Activated CD4-positive, alpha-beta memory T cell treated with anti-CD3 and anti-CD28 coated beads, Interleukin-2, amount 10 ng/mL, durations not matched to agents 7 days and 5 days (primary cell): ENCODE measurements at places on chromosomes 1 and 21.

GRCh38 chr1:168410464-168410863 is 129.8 kb downstream of the TBX19 start:
- no peak for DNase-seq

DNA sequence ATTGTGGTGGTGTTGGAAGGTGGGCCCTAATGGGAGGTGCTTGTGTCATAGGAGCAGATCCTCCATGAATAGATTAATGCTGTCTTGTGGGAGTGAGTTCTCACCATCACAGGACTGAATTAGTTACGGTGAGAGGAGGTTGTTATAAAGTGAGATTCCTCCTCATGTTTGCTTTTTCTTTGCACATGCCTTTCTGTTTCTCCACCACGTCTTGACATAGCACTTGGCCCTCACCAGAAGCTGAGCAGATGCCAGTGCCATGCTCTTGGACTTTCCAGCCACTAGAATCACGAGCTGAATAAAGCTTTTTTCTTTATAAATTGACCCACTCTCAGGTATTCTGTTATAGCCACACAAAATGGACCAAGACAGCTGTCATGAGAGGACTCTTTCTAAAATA is 194.8 kb downstream of the PTPRU start:
- no peak for DNase-seq

DNA sequence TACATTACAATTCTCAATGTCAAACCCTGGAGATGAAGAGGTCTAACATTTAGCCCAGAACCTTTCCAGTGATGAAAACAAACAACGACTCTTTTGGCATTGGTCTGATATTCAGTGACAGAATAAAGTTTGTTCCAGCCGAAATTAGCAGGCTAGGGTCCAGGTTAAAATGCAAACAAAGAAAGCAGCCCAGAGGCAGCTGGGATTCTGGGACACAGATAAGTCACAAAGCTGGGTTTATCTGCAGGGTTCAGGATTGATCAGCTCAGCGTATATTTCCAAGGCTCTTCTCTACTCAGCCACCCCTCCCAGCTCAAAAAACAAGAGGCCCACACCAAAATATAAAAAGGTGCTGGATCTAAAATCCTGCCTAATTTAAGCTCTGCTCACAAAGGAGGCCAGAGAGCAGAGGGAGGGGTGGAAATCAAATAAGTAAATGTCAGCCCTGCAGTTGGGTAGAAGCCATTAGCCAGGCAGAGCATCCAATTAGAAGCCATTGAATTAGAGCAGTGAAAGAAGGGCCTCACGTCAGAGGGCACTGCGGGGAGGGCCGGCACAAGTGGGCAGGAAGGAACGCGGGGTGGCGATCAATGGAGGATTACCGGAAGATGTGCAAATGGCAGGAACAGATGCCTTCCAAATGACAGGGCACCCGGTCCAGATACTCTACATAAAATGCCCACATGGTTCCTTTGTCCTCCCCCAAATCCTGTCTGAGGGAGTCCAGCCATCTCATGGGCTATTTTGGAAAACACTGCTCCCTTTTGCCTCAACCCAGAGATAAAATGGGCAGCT is 3.2 kb upstream of the KLHDC8A start:
- DNase-seq, result no peak

DNA sequence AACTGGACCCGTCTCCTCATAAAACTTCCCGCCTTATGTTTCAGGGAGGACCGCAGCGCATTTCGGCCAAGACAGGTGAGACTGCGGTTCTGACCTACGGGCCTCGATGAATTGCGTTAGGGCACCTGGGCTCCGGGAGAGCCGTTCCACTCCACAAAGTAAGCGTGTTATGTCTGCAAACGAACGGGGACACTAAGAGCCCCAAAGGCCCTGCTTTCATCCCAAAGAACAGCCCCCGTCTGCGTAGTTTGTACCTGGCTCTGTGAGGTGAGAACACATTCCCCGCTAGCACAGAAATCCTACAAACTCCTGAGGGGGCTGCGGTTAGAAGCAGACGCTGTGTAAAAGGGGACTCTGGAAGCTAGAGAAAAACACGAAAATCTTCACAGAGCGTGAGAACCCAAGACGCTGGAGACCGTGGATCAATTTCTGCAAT is 41.6 kb upstream of the PPIAL4F start:
- no peak for DNase-seq

DNA sequence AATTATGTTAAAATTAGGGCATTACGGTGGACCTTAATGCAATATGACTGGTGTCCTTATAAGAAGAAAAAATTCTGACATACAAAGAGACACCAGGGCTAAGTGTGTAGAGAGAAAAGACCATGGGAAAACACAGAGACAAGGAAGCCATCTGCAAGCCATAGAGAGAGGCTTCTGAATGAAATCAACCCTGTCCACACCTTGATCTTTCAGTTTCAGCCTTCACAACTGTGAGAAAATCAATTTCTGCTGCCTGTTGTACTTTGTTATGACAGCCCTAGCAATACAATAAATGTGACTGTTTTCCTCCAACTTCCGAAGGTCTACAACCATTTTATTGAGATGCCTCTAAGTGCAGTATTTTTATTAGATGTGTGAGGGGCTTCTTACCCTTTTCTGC is 1407.2 kb downstream of the MRPL39 start:
- no peak for DNase-seq

DNA sequence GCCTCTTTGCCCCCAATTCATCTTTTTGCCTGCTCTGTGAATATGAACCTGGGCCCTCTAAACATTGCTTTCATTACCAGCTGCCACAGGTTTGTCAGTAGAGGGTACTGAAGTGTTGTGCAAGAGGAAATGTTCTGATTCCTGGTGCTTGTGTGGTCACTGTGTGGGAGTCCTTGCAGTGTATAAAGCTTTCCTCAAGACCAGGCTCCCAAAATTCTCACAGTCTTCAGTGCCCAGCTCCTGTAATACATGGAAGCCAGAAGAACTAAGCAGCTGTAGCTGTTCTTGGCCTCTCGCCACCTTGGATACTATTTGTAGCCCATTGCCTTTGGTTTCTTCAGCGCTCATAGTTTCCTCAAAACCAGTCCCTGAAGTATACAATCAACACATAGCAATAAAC is 1046.2 kb downstream of the BRINP3 start:
- no peak for DNase-seq

- no peak for DNase-seq
Observed at GRCh38 chr1:10173582-10173981, 36.8 kb upstream of the KIF1B start.

- no peak for DNase-seq
Observed at GRCh38 chr1:226611301-226611700, 62.7 kb downstream of the STUM start.

- DNase-seq, result no peak
Observed at GRCh38 chr1:243312952-243313634, 57.3 kb downstream of the SDCCAG8 start.

DNA sequence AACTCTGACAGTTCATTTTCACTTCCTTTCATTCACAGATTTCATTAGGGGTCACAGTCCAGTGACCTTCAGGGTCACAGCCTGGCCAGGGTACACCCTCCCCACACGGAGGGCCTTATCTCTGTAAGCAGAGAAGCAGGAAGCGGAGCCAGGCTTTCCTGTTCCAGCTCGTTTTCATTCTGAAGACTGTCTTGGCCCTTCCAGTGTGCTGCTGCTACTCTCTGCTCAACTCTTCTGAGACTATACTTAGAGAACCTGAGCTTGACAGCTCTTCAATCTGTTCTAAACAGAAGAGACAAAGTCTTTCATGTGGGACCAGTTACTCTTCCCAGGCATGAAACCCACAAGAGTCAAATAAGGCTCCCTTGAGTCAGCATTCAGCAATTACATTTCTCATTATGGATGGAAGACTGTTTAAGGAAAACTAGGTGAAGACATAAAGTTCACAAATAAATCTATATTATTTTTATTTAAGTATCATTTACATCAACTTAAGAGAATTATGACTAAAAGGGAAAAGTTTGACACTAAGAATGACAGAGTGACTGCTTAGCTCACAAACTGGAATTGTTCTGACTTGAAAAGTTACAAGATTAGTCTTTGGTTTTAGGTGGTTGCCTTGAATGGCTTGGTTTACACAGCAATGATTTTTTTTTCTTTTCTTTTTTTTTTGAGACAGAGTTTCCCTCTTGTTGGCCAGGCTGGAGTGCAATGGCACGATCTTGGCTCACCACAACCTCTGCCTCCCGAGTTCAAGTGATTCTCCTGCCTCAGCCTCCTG is 4.8 kb upstream of the TDRD10 start:
- no peak for DNase-seq
